T-helper 1 cell (primary cell): ENCODE measurements at places on chromosomes 6 and 20.

DNA sequence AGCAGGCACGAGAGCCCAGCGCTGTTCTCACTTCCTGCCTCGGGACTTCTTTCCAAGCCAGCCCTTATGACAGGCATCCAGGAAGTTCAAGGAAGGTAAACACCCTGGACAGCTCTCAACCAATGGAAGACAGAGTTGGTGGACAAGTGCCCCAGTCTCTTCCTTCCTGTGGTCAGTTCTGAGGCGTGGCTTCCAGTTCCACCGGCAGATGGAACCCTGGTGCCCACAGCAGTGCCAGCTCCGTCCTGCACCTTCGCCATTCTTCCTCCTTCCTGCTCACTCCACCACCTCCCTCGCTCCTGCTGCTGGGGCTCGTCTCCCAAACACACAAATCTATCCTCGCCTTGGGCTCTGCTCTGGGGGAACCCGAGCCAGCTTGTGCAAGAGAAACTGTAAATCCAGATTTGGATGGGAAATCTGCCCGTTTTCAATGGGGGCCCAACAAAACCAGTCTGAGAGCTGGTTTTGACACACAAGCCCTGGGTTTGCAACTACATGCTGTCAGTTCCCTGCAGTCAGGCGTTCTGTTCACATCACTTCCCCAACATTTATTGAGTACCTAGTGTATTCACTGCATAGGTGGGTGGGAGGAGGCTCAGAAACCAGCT, 162.7 kb downstream of the GRM4 start:
- no peak for DNase-seq

DNA sequence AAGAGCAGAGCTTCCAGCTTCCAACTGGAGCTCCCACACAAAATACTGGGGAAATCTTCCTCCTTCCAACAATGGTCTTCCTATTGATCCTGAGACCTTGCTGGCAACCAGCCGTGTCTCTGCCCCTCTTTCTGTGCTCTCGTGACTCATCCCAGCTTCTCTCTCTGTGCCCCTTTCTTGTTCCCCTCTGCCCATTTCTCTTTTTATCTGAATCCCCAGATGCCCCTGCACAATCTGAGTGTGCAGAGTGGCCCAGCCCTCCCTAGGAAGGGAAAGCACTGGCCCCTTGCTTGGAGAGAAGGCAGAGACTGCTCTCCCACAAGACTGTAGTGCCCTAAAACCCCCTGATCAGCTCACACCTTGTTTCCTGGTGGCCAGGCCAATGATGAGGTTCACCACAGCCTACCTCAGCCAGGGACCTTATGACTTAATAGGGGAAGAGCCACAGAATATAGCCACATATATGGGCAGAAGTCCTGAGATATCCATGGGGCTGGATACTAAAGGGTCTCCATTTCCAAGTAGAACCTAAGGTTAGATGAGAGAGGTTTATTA, 23.1 kb upstream of the MAS1L start:
- no peak for DNase-seq

- DNase-seq = no peak
These were observed 22.5 kb downstream of the SLC52A3 start for GRCh38 chr20:745683-746301.

DNA sequence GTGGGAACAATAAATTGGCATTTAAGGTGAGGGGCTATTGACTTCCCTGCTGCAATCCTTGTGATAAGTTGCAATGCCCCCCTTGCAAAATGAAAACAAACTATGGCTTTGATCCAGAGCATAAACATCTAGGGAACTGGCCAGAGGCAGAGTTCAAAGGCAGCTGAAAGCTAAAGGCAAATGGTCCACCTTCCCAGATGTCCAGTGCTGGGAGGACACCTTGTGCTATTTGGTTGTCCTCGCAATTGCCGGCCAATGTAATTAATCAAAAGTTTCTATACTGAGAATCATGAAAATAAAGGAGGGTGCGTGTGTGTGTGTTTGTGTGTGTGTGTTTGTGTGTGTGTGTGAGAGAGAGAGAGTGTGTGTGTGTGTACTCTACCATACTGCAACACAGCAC, 337.4 kb downstream of the CBLN4 start:
- DNase-seq = no peak

GRCh38 chr6:159039885-159040258, 4.9 kb downstream of the TAGAP start:
- no peak for DNase-seq
